NCI-H526 (cell line): ENCODE measurements at places on chromosomes 3 and 15.

DNA sequence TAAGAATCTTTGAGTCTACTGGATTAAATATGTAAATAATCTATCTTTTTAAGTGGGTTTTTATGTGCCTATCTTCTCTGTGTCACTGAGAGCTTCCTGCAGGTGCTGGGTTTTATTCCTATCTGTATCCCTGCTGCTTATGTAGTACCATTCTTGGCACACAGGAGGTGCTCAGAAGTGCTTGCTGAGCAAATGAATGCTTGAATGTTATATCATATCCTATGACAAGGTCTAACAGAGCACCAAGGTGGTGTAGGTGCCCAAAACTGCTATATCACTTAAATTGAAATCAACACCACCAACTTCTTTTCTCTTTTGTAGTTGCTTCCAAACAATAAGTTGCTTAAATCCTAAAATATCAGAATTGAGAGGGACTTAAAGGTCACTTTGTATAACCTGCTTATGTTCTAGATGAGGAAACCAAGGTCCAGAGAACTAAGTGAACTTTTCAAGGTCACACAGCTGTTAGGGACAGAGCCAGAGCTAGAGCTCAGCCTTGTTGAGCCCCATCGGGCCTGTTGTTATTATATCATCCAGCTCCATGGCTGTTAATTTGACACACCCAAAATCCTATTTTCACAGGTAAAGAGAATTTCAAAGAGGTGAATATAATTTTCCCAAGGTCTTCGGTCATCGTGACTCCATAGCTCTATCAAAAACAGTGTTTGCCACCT, 46.0 kb downstream of the CCNL1 start:
- DNase-seq, result peak; percentile 34

DNA sequence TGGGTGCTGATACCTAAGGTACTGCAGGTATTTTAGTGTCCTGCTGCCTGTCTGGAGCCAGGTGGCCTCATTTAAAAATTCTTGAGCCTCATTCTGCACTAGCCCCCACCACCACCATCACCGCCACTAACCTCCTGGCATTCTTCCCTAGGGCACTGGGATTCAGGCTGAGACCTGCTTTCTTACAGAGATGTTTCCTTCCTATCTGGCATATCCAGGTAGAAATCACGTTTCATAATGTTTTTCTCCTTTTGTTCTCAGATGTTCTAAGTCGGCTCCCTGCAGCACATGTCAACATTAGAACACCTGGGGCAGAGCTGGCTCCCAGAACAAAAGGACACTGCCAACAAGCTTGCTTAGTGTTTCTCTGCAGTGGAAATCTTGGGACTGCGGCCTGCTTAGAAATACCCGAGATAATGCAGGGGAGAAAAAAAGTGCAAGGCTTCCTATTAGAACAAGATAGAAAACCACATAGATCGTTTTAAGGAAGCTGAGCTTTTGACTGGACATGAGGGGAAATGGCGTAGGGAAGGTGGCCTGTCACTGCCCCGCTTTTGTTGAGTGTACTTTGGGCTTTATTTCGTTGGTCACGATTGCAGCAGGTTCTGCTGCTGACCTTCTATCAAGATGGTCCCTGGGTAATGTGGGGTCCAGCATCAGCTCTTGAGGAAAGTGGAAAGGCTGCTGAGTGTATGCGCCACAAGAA, 59.6 kb upstream of the PPARG start:
- no peak for DNase-seq

DNA sequence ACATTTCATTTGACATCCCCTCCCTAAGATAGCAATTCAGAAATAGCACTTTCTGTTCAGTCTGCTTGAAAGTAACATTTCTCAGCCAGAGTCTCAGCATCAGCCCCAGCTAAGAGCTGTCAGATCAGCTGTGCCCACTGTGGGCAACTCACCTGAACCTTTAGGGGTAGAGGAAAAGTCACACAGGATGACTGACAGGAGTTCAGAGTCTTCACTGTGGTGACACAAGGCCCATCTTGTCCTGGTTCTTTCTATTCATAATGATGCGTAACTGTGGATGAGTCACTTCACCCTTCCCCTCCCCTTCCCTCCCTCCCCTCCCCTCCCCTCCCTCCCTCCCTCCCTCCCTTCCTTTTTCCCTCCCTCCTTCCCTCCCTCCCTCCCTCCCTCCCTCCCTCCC, 96.1 kb upstream of the RASGRP1 start:
- DNase-seq, result no peak

GRCh38 chr3:69359339-69359893, 26.5 kb downstream of the FRMD4B start:
- DNase-seq, result no peak

DNA sequence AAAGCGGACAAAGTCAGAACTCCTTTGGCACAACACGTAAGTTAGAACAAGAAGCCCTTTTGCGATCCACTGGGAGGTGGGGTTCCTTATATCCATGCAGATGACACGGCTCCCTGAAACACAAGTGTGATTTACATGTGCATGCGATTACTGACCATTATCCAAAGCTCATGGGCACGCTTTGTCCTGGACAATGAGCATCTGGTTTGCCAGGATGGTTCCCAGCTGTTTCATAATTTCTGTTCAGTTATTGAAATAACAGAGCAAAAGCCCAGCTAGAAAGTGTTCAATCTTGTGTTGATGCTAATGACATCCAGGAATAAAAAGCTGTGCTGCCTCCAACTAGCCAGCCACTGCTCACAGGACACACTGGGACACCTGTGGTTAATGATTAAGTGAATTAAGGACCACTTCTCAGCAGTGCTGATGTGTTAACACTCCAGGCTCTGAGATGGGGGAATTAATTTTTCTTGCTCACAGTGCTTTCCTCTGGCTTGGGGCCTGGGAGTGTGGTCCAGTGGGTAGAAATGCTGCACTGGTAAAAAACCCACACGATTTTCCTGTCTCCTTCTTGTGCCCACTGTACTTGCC, 123.1 kb upstream of the SLC2A2 start:
- DNase-seq, result no peak

- no peak for DNase-seq
Measured at GRCh38 chr15:99955181-99955525, 221.9 kb upstream of the LYSMD4 start.

GRCh38 chr3:81531846-81532245, 229.6 kb downstream of the GBE1 start:
- DNase-seq, result no peak

GRCh38 chr3:63993653-63994079, 29.6 kb downstream of the PSMD6 start:
- DNase-seq, result peak; percentile 65

DNA sequence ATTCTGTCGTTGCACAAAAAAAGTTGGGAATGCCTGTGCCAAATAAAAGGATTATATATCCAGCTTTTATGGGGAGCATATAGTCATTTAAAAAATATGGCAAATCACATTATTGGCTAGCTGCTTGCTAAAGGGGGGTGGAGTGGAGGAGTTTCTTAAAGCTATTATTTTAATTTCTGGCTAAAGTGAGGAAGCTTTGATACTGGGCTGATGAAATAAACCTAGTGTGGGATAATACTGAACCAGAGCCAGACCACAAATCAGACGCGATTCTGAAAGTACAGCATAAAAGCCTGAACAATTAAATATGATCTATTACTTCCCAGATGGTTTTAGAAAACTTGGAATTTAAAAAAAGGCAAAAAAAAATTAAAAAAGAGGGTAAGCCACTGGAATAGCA, 14.4 kb downstream of the POLR2M start:
- no peak for DNase-seq

DNA sequence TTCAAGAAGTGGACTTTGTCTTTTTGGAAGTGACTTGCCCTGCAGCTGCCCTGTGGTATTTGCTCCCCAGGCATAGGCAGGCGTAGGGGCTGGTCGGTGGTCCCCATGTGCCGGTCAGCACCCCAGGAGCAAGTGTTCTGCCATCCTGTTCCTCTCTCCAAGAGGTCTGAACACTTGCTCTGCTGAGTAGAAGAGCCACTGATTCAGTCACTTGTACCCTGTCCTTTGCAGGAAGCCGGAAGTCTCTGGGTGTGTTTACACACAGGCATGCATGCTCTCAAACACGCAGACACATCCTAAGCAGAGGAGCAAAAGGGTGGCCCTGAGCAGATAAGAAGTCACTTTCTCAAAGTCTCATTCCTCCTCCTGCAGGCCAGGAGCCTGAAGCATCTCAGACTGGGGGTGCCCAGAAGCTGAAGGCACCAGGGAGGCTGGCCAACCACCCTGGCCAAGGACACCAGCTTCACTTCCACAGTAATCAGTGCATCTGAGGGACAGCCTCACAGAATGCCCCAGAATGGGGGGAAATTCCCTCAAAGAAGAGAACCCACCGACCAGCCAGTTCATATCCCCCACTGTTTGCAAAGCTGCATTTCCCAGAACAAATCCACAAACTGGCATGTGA, 88.7 kb upstream of the POMGNT2 start:
- DNase-seq, result no peak

- DNase-seq, result no peak
Measured at GRCh38 chr3:27426926-27427325, 57.3 kb downstream of the SLC4A7 start.

GRCh38 chr3:101170806-101171558, 149.4 kb downstream of the IMPG2 start:
- DNase-seq, result no peak

- DNase-seq, result peak; percentile 66
Measured at GRCh38 chr15:78195735-78196201, 38.6 kb downstream of the ACSBG1 start.

DNA sequence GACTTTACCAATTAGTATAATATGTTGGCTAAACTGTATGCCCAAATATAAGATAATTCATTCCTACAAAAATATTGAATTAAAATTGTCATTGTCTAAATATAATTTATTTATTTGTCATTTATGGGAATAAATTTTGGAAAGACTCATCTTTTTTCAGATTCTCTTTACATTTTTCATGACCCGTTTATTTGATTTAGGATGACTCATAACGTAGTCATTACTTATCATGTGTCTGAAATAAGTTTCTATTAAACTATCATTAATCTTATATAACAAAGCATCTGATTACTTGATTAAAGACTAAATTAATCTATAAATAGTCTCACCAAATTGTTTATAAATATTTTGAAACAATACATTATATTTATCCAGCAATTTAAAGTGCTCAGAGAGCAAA, 516.6 kb downstream of the CADM2 start:
- no peak for DNase-seq

- DNase-seq, result no peak
Measured at GRCh38 chr3:69012800-69013252, 658 bp downstream of the EOGT start.

DNA sequence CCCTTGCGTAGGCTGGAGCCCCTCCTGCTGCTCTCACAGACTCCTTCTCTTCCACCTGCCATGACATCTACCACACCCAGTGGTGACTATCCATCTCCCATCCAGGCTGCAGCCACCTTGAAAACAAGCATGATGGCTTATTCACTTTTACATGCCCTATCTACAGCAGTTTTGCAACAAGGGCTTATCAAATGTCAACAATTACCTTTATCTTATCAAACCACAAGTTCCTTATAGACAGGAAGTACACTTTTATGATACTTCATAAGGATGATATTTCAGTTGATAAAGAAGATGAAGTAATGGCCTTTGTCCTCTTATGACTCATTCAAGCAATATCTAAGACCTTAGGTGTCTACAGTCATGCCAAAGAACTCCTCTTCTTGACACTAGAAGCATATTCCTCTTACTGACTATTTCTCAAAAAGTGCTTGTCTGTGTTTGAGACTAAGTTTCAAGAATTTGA, 125.3 kb upstream of the SPRED1 start:
- no peak for DNase-seq

DNA sequence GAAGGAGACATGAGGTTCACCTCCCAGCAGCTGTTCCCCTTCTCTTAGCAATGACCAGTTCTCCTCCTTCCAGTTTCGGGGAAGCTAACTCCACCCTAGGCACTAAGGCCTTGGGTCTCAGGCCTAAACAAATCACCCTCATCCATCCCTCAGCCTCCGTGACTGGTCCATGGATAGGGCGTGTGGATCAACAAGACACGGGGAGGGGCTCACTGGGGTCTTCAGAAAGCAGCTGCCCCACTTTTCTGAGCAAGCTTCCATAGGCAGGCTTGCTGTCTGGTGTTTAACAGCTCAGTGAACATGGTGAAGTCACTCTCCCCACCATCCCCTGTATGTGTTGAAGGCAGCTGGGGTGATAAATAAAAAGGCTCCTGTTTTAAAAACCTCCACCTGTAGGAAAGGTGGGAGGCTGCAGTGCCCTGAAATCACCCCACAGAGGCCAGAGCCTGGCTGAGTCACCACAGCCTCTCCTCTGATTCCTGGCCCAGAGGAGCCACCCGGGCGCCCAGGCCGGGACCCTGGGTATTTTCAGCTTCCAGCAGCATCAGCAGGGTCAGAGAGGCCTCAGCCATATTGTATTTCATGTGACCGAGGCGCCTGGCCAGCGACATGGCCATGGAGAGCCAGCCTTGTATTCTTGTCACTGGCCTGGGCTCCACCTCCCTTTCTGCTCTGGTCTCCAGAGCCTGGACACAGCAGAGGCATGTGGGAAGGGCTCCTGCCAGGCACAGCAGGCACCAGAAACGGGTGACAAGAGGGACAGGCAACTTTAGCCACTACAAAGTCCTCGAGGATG, 60.3 kb upstream of the HERC1 start:
- no peak for DNase-seq

- no peak for DNase-seq
Measured at GRCh38 chr15:74038707-74039655, 43.4 kb downstream of the GOLGA6A start.

- DNase-seq, result no peak
Measured at GRCh38 chr3:15023249-15023648, 41.9 kb downstream of the MRPS25 start.

DNA sequence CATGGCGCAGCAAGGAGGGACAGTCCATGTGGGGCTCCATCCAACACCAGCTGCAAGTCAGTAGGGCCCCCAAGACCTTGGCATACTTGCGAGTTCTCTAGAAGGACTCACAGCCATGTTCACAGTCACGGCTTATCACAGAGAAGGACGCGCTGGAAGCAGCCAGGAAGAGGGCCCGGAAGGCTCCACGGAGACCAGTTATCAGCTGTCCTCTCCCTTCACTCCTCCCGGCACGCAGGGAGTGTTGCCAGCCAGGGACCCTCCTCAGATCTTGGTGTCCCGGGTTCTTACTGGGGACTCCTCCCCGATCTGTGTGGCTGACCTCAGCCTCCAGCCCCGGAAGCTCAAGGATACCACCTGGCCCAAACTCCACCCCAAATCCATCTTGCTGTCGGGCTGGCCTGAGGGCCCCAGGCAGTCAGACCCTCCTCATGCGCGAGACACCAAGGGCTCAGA, 68.0 kb downstream of the SLTM start:
- DNase-seq, result no peak

DNA sequence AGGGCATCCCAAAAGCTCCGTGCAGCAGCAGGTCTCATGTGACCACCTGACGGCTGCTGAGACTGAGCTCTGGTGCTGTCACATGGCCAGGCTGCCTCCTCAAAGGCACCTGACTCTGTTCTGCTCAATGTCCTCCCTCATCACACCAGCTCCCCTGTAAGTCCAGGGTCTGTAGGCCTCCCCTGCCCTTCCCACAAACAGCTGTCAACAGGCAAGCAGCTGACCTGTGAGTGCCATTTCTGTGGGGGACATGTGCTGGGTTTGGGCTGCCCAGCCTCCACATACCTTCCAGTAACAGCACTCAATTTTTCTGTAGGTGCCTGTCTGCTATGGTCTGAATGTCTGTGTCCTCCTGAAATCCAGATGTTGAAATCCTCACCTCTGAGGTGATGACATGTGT, 11.2 kb downstream of the NUP210 start:
- DNase-seq, result no peak
